ENCODE measurements at places on chromosomes 3 and 15.

- DNase-seq, result no peak
These were observed 636 bp upstream of the LRRC58 start for GRCh38 chr3:120349855-120350125.

DNA sequence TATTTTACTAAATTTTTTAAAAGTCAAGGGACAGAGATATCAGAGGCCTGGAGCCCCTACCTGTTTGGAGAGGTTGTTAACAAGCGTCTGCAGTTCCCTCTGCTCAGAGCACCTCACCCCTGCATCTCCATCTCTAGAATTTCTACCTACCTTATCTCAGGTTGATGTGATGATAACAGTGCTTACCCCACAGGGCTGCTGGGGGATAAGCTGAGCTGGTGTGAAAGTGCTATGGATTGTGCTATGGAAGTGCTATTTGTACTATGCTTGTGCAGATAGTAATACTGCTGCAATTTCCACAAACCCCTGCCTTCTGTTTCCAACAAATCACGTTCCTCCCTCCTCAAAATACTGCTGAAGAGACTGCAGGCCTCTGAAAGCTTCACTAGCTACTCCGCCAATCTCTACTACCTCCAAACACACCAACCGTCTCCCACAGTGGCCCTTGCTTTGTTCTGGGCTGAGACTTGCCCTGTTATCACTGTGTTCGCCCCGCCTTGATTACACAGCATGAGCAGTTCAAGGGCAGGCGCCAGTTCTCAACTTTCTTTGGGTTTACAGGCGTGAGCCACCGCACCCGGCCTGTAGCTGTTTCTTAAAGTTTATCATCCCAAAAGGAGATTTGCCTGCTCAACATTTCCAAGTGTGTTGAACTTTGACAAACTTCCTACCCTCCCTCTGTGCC, 28.4 kb upstream of the PARL start:
- DNase-seq, result no peak

GRCh38 chr3:150172356-150172755, 201.7 kb upstream of the PFN2 start:
- DNase-seq, result no peak

- DNase-seq, result no peak
These were observed 550.2 kb downstream of the PYDC2 start for GRCh38 chr3:192011137-192011536.

GRCh38 chr3:145869958-145870357, 291.0 kb downstream of the PLOD2 start:
- DNase-seq, result no peak

DNA sequence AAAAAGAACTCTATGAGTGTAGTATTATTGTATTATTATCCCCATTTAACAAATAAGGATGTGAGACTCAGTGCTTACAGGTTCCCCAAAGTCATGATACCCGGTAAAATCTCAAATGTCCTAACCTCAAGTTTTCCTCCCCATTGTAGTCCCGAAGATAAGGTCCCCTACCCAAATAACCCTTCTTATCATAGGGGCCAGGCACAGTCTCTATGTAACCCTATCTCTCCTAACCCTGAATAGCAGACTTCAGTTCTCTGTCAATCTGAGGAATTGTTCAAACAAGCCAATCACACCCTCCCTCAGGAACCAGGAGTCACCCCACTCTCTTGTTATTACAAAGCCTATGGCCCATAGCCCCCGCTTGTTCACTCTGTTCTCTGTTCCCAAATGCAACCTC, 10.5 kb upstream of the SUSD5 start:
- DNase-seq, result no peak

DNA sequence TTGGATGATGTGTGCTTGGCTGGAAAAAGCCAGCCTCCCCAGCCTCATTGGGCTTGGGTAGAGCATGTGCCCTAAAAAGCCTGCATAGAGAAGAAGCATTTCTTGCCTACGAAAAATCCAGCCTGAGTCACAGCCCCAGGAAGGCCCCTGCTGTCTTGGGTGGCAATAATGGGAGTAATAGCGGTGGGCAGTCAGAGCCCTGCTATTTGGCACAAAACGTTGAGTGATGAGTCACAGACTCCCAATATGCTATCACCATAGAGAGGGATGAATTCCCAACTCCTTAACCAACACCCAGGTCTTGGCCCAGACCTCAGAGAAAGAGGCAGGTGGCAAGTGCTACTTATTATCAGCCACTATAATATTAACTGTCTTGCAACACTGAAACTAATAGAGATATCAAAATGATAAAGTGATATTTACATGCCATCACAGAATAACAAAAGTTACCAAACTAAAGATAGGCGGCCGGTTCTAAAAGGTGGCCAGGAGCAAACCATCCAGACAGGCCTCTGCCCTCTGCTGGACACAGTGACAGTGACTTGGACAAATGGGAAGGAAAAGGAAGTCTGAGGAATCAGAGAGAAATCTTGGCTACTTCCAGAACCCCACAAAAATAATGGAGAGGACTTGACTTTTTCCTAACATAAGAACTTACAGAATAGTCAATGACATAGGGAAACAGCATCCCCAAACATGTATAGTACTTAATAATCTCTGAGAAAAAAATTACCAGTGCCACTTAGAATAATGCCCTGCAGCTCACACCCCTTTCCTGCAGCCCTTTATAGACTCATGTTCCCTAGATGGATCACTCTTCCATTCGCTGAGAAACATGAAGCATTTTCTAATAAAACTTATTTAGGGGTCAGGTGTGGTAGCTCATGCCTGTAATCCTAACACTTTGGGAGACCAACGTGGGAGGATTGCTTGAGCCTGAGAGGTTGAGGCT, 51.9 kb upstream of the MUC13 start:
- no peak for DNase-seq

GRCh38 chr3:21839176-21839575, 88.2 kb upstream of the ZNF385D start:
- DNase-seq, result no peak

Measured in stimulated activated naive CD4-positive, alpha-beta T cell treated with Interleukin-2 at 50 U/mL for 16 hours (primary cell).